ENCODE measurements at places on chromosomes 2 and 18.

DNA sequence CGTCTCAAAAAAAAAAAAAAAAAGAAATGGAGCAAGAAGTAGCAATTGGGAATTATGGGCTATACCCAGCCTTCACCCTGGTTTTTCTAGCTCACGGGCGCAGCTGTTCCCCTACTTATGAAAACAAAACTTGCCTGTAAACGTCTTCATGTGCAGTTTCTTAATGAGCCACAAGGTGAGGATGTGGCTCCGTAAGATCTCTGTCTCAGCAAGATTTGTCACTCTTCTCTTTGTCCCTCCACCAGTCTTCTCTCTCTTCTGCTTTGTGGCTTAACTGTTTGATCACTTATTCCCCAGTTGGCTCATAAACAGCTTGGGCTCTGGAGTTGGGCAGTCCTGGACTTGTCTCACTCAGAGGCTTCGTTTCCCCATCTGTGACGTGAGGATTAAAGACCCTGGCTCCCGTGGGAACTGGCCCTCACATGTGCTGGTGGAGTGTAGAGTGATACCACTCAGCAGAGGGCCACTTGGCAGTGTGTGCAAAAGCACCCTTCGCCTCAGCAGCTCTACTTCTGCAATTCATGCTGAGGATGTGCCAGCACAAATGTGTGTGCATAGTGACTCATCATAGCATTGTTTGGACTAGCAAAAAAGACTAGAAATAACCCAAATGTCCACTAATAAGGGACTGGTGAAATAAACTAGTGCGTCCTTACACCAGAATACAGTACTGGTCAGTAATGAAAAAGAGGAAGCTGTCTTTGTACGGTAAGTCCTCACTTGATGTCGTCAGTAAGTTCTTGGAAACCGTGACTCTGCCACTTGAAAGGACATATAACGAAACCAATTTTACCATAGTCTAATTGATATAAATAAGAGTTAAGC lies 8.7 kb downstream of the CEP68 start:
- DNase-seq = peak; percentile 90

GRCh38 chr2:127932199-127932876 lies 46.6 kb upstream of the AMMECR1L start:
- peak; percentile 48 for DNase-seq

- no peak for DNase-seq
Observed at GRCh38 chr2:1593371-1594122, 150.8 kb downstream of the PXDN start.

- DNase-seq = no peak
Observed at GRCh38 chr2:216557820-216558219, 59.2 kb downstream of the RPL37A start.

- no peak for DNase-seq
Observed at GRCh38 chr2:7962161-7962560, 719.7 kb upstream of the ID2 start.

DNA sequence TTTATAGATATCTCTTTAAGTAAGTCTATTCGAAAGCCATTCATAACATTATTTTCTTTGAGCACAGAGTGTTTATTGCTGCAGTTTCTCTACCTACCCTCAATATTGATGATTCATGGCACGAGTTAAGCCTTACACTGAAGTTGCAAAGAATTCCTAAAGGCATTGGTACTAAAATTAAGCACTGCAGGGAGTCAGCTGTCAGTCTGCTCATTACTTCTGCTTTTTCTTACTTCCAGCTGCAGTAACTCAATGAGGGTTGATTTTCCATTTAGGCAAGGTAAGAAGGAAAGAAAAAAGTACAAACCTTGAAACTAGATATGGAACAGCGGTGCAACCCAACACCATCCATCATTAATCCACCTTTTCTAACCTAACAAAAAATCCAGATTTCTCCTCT lies 65.2 kb downstream of the RNF152 start:
- DNase-seq = no peak

- no peak for DNase-seq
Observed at GRCh38 chr18:25881149-25881548, 209.3 kb downstream of the SS18 start.

GRCh38 chr2:100409975-100410647 lies 7.4 kb downstream of the CHST10 start:
- DNase-seq = no peak

DNA sequence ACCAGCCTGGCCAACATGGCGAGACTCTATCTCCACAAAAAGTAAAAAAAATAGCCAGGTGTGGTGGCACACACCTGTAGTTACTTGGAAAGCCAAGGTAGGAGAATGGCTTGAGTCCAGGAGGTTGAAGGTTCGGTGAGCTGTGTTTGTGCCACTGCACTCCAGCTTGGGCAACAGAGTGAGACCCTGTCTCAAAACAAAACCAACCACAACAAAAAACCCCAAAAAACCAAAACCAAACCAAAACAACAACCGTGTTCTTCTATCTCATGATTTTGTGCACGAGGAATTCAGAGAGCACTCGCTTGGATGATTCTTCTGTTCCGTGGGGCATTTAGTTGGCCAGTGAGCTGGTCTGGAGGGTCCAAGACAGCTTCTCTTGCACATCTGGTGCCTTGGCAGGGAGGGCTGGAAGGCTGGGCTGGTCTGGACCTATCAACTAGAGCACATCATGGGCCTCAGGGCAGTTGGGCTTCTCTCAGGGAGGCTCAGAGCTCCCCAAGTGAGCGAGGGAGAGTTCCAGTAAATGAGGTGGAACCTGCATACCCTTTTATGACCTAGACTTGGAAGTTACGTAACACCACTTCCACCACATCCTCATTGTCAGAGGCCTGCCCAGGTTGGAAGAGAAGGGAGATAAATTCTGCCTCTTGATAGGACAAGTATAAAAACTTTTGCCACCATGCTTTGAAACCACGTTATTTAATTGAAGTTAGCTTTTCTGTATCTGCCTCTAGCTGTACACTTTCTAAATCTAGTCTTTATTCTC lies 25.2 kb downstream of the SIX2 start:
- no peak for DNase-seq

GRCh38 chr2:158239271-158239670 lies 137.6 kb downstream of the UPP2 start:
- no peak for DNase-seq

DNA sequence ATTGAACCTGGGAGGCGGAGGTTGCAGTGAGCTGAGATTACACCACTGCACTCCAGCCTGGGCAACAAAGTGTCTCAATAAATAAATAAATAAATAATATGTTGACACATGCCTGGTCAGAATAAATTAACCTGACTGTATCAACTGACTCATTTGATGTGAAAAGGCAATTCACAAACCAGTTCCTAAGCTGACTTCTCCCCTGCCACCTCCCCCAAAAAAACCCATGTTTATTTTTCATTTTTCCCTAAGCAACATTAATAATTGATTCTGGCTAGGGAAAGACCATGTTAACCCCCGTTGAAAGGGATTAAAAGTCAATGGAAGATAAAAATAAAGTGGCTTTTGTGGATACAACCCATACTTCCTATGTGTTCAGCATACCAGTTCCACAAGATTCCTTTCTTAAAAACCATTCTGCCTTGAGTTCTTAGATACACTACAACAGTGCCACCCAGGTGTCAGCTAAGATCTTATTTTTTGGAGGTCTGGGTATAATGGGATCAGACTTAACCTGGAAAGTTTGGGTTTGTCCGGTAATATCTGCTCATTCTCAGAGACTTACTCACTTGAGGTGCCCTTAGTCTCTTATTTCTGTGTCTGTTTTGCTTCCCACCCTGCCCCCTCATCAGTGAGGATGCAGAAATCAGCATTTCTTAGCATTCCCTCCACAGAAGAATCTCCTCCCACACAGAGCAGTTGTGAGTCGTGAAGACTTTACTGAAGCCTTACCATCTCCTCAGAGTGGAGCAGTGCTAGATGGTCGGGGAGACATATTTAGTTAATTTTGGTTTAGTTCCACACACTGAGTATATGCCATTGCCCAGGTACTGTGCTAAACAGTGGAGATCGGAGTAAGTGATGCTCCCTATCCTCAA lies 10.1 kb upstream of the MCFD2 start:
- DNase-seq = no peak

DNA sequence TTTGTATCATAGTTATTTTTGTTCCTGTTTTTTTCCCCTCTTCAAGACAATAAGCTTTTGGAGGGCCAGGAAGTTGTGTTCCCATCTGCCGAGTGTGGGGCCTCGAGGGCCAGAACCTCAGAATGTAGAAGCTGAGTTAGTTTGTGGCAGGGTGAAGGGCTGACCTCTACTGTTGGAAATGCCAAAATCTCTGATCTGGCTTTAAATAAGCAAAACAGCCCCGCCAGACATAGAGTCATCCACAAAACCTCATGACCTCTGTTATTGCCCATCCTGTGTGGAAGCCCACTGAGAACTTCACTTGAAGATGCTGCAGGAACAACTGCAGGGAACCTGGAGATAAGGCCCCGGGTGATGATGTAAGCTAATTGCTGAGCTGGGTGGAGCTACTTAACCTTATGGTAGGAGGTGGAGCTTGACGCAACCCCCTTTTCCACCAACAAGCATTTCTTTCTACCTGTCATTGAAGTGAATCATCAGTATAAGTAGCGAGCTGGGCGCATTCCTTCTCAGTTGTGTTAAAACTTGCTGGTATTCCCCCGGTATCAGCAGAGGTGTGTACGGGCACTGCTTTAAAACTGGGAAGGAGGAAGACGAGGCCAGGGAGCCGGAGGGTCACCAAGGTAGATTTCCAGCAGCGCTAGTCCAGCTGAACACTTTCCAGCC lies 177.2 kb downstream of the NEDD4L start:
- peak; percentile 97 for DNase-seq

Data from astrocyte (in vitro differentiated cells and primary cell).